ENCODE measurements at places on chromosomes 4 and X.
A peak's percentile ranks its signal among the peaks of the same experiment; 100 is the strongest.

DNA sequence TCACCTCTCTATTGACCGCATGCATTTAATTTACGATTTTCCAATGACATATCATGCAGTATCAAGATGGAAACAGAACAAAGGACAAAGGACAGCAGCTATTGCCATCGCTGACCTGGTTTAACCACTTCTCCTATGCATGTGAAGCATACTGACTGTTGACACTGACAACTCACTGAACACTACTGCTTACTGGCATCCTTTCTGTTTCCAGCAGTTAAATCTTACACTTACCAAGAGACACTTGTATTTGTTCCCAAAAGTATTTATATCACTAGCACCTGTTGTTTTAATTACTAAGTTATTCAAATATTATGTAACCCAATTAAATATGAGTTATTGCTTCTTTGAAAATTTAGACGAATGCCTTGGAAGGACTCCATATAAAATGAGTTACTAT, 176.7 kb downstream of the PDGFC start:
- no peak for DNase-seq

DNA sequence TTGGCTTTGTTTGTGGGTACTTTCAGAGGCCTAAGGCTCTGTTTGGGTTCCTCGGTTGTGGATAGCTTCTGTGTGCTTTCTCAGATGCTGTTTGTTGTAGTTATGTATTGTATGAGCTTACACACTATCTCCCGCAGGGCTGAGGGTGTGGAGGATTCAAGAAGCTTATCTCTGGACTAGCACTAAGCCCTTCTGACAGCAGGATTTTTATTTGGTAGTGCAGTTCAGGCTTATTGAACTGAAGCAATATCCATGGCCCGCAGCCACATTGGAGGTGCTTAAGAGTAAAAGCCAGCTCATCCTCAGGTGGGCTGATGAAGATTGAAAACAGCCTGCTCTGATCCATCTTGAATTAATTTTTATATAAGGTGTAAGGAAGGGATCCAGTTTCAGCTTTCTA, 128.2 kb downstream of the RASGEF1B start:
- peak; percentile 29 for DNase-seq

- DNase-seq = no peak
Observed at GRCh38 chr4:46975812-46976553, 17.4 kb downstream of the GABRA4 start.

DNA sequence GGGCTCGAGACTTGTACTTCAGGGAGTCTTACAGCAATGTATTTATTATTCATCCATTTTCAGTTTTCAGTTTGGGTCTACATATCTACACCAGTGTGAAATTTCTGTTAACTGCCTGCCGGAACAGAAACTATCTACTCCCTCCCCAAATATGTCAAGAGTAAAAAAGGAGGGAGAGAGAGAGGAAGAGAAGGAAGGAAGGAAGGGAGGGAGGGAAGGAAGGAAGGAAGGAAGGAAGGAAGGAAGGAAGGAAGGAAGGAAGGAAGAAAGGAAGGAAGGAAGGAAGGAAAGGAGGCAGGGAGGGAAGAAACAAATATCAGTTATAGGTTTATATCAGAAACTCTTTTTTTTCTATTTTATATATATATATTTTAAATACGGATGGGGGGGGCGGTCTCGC, 12.6 kb downstream of the RPL39 start:
- no peak for DNase-seq

- DNase-seq = peak; percentile 14
Observed at GRCh38 chr4:76434901-76435527, at the start of gene SHROOM3. Gene SHROOM3 (plus strand): TSS chr4:76435229. CDS start chr4:76436053, 824 bp downstream.

DNA sequence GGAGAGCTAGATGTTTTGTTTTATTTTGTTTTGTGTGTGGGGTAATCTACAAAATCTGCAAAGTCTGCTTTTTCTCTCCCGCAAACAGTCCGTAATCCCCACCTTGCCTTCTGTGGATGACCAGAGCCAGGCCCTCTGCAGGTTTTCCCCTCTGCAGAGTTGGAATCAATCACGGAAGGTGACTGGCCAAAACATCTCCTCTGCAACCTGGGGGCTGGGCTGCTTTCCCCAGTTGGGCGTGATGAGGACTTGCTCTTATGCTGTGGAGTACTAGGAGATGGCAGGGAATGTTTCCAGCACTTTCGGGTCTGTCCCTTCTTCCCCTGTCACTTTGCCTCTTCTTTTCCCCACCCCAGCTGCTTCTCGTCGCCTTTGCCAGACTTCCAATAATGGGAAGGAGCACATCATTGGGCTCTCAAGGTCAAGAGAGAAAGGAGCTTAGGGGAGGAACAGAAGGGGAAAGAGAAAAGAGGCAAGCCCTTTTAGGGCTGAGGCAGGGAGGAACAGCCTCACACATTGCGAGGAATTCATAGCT, 1.1 kb downstream of the TMEM35A start:
- no peak for DNase-seq

DNA sequence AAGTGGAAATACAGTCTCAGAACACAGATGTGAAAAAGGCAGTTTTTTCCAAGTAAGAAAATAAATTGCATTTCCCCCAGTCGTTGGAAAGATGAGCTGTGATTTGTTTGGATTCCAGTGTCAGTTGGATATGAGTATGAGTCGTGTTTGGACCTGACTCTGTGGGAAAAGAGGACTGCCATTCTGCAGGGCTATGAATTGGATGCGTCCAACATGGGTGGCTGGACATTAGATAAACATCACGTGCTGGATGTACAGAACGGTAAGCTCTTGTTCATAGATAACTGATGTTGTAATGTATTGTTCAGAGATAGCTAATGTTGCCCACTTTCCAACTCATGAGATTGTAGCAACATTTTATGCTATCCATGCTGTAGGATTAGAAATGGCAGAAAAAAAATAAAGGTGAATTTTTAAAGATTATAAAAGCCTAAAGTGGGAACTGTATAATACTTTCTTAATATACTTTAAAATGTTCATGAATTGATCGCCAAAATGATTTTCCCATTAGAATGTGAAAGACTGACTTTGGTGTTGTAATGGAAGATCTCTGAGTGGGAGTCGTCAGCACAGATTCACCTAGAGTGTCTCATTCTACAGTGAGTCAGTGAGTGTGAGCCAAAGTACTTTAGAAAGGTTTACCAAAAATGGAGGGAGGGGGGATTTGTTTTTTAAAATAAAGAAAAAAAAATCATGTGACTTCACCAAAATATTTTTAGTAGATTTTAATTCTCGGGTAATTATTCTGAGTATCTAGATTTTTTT, 178.7 kb downstream of the DCTD start:
- DNase-seq = peak; percentile 23

- DNase-seq = no peak
Observed at GRCh38 chr4:26942871-26943270, 82.2 kb downstream of the STIM2 start.

DNA sequence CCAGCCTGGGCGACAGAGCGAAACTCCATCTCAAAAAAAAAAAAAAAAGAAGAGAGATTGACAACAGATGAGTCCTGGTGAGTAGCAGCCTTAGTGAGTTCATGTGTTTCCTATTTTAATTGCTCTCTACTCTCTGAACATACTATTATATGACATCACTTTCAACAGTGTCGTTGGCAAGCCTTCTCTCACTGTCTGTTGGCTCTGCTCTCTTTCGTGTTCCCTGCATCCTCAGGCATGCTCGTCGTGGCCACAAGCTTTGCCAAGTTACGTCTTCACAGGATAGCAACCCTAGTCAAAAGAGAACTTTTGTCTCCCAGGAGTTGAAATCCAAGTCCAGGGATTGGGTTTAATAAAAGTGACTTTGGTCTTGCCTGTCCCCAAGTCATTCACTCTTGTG, 117.1 kb upstream of the EGFL6 start:
- no peak for DNase-seq

DNA sequence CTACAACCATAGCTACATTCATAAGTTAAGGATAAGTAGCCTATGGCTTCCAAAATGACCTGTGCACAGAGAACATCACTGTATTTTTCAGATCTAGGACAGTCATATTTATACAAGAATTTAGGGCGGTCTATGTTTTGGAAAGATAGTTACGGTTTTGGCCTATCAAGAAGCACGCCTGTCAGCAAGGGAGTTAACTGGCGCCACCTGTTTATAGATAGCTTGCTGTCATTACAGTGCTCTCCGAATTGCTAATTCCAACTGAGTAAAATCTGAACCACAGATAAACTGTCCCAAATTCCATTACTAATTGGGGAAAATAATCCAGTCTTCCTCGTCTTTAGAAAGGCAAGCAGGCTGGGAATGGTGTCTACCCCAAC, 646 bp downstream of the ABCB7 start:
- DNase-seq = peak; percentile 21

DNA sequence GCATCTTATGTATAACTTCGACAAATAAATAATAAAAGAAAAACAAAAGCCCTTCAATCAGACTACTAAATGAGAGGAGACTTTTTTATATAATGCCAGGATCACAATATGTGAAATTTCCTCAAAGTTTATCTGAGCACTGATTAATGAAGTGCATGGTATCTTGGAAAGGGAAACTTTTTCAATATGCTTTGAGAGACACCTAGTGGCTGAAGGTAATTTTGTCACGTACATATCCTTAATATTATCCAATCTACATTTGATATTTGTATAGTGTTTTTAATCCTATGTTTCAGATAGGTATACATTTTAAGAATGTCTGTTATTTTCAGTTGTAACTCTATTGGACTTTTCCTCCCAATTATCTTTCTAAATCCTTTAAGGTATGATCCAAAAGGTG, 146.8 kb downstream of the KLHL4 start:
- peak; percentile 31 for DNase-seq

DNA sequence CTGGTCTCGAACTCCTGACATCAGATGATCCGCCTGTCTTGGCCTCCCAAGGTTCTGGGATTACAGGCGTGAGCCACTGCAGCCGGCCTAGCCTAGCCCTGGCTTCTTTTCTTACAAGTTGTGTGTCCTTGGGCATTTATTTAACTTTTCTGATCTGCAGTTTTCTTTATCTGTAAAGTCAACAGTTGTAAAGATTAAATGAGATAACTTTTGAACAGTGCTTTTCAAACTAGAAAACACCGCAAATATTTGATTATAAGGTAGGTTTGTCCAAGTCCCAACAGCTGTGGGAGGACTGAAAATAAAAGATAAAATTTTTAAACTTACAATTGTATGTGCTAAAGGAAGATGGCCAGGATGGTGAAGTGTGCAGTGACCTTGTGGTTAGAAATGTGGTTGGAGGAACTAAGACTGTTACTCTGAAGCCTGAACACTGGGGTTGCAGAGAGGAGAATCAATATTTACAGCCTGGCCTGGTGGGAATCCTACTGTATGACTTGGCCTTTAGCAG, 44.8 kb downstream of the GSX2 start:
- DNase-seq = peak; percentile 75

GRCh38 chr4:76305971-76306881, at the start of gene STBD1:
Gene STBD1 (plus strand): TSS chr4:76306733. CDS start chr4:76306770, 37 bp downstream.
- DNase-seq = peak; percentile 67

DNA sequence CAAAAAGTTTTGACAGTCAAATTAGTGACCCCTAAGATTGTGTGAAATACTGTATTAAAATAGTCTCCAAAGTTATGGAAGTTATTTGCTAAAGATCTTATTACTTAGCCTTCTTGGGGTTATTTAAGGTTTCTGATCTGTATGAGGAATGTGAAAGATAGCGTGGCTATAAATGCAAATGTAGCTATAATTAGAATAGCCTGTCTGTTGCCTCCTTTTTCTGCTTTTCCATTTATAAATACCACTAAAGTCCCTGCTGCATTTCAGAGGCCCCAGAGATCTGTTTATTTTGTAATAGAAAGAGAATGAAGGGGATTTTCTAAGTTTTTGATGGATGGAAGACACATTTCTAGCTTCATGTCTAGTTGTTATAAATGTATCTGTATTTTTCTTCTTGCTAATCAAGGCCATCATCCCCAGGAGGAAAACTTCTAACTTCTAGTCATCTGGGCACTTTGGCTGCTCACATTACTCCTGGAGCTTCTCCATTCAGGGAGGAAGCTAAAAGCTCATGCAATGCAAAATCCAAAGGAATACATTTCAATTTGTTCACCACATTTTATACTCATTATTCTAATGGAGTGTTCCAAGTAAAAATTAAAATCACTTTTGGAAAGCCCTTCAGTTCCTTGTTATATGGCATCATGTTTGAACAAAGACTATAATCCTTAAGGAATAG, 73.9 kb downstream of the INTS12 start:
- no peak for DNase-seq

DNA sequence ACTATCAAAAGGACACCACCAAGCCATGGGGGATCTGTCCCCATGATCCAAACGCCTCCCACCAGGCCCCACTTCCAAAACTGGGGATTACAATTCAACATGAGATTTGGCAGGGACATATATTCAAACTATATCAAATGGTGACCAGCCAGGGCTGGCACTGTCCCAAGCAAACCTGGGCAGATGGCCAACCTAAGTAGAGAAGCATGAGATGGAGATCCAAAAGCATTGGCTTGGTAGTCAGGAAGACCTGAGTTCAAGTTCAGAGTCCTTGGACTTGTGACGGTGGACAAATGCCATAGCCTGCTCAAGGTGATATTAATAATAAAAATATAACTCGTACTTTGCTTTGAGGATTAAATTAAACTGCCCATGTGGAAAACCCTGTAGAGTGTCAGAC, 79.2 kb upstream of the HS3ST1 start:
- no peak for DNase-seq

GRCh38 chr4:55838356-55838755, 15.1 kb upstream of the EXOC1 start:
- DNase-seq = no peak

- DNase-seq = peak; percentile 33
Observed at GRCh38 chrX:46574774-46575381, 1.3 kb downstream of the CHST7 start.

GRCh38 chr4:121237069-121237399, 72.9 kb upstream of the TNIP3 start:
- peak; percentile 54 for DNase-seq

DNA sequence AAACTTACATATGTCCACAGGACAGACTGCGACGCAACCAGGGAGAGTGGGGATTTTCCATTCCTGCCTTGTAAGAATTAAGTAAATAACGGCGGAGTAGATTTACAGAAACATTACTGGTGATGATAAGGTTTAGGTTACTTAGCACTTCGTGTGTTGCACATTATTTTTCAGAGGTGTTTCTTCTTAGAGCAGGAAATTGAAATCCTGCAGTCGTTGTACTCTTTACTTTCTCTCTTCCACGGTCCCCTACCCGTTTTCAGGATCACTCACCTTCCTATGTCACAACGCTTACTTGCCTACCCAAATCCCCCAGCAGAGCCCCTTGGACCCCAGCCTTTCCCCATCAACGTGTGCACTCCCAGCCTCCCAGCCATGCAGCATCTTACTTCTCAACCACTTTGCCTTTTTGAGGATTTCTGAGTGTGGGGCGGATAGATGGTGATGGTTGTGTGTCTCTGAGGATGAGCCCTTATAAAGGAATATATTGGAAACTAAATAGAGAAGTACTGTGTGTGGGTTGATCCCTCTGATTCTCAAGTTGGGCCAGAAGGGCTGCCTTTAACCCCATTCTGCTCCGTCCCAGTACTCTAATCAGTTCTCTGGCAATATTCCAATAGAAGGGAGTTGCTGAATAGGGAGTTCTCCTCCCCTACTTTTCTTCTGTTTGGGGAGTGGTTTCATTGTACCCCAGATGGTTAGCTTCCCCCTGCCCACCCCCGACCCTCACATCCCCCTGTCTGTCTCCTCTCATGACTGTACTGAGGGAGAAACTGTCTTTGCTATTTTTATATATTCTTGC, 1.6 kb downstream of the MID2 start:
- DNase-seq = peak; percentile 56

- no peak for DNase-seq
Observed at GRCh38 chr4:47530801-47531200, 45.7 kb downstream of the ATP10D start.

GRCh38 chr4:40200875-40201801, 4.3 kb downstream of the RHOH start:
- peak; percentile 62 for DNase-seq

Data from iris pigment epithelial cell (primary cell).